NCI-H774 (cell line): ENCODE measurements at places on chromosomes 3 and 15.

DNA sequence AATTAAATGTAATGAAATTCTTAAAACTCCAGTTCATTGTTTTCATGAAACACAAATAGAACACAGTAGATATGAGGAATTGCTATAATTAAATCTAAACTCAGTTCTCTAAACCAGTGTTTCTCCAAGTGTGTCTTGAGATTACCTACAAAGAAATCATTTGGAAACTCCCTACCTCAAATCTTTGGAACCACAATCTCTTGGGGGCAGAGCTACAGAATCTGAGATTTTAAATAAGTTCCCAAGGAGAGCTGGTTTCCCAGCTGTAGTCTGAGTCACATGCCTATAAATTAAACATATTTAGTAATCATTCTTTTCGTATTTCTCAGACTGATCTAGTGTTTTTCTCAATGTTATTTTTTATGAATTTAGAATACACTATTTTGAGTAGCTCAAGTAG lies 17.0 kb upstream of the ACTC1 start:
- no peak for DNase-seq

GRCh38 chr3:60573494-60573893 lies 677.8 kb downstream of the FHIT start:
- DNase-seq = no peak

DNA sequence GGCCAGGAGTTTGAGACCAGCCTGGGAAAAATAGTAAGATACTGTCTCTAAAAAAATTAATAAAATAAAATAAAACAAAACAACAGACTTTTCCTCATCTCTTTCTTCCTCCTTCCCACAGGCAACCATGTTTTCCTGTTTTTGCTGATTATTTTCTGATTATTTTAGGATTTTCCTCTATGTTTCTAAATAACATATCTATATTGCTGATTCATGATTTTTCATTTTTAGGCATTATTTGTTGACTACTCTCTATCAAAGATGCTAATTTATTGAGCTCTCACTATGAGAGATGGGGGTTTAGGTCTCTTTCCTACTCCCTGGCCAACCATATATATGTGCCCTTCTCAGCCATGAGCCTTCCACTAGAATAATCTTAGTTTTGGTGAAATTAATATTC lies 45.4 kb downstream of the SOX14 start:
- no peak for DNase-seq

GRCh38 chr15:80710635-80711554 lies 15.8 kb downstream of the ABHD17C start:
- DNase-seq = no peak

- no peak for DNase-seq
Measured at GRCh38 chr3:125048282-125048681, 7.5 kb downstream of the HEG1 start.
